ENCODE measurements at places on chromosomes 7 and 10.

GRCh38 chr10:38143587-38143986 lies 49.5 kb downstream of the ZNF37A start:
- no peak for DNase-seq

- DNase-seq: no peak
These were observed 46.5 kb downstream of the SVOPL start for GRCh38 chr7:138654616-138655015.

- no peak for DNase-seq
These were observed 423.6 kb upstream of the LRGUK start for GRCh38 chr7:133703547-133703946.

GRCh38 chr7:159070431-159071148 lies 74.1 kb downstream of the VIPR2 start:
- DNase-seq: no peak

- DNase-seq: no peak
These were observed 1.5 kb upstream of the OPALIN start for GRCh38 chr10:96360331-96360730.

DNA sequence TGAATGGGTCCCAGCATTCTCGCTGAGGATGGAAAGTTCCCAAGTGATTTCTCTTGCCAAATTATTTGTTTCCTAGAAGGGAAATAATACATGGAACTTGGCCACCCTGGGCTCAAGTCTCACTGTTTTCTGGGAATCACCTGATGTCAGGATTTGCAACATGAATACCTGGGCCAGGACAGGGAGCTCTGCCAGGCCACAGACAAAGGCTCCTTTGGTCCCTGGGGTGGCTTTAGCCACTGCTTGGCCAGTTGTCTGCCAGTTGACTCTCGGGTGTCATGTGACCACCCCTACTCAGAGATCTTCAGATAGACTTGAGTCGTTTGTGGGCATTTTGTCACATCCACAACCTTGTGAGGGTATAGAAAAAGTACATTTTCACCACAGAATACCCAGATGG lies 258.0 kb upstream of the HABP2 start:
- no peak for DNase-seq

DNA sequence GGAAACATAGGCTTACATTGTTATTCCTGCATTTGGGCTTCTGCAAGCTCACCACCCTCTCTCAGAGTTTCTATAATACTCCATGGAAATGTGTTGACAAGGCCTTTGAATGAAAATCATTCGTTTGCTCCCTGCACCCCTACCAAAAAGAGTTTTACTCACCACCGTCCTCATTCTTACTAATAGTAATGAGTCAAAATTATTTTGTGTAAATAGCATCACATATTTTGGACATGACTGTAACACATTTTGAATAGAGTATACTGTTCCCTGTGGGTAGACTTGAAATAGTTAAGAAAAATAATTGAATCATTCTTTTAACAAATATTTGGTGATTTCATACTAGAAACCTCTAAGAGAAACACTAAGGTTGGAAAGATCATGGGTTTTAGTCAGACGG lies 84.6 kb downstream of the AKAP9 start:
- DNase-seq: no peak

GRCh38 chr7:12913002-12913401 lies 225.6 kb downstream of the ARL4A start:
- no peak for DNase-seq

GRCh38 chr7:81638198-81638597 lies 131.6 kb downstream of the HGF start:
- no peak for DNase-seq

GRCh38 chr10:14129770-14130169 lies 201.0 kb downstream of the FRMD4A start:
- no peak for DNase-seq

GRCh38 chr7:111103678-111104274 lies 12.8 kb downstream of the LRRN3 start:
- DNase-seq: no peak

GRCh38 chr7:104967595-104967994 lies 46.4 kb upstream of the KMT2E start:
- DNase-seq: no peak

DNA sequence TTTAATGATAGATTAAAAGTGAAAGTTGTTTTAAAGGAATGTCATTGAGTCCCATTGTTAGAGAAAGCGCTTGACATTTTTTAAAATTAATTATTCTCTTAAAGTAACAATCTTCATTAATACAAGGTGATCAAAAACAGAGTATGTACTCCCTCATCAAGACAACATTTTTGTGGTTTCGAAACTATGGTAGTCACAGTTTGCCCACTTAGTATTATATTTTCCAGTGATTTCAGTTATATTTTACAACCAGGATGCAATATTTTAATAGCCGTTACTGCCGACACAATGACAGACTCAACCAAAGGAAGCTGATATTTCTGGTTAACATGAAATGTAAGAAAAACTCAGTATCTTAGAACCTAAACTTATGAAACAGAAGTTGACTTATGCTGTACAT lies 31.3 kb downstream of the MKX start:
- DNase-seq: no peak

DNA sequence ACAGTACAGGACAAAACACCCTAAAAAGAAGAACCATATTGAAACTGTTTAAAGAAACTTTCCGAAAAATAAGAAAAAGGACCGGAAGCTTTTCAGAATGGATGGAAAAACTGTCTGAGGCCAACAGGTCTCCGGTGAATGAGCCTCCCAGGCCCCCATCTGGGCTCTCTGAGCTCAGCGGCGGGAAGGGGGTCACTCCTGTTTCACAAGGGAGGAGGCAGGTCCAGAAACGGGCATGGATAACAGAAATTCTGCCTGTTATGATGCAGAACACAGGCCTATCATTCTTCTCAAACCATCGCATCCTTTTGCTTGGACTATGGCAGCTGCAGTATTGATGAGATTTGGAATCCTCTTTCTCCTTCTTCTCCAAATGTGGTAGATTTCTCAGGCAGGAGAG lies 58.9 kb upstream of the SHH start:
- no peak for DNase-seq

DNA sequence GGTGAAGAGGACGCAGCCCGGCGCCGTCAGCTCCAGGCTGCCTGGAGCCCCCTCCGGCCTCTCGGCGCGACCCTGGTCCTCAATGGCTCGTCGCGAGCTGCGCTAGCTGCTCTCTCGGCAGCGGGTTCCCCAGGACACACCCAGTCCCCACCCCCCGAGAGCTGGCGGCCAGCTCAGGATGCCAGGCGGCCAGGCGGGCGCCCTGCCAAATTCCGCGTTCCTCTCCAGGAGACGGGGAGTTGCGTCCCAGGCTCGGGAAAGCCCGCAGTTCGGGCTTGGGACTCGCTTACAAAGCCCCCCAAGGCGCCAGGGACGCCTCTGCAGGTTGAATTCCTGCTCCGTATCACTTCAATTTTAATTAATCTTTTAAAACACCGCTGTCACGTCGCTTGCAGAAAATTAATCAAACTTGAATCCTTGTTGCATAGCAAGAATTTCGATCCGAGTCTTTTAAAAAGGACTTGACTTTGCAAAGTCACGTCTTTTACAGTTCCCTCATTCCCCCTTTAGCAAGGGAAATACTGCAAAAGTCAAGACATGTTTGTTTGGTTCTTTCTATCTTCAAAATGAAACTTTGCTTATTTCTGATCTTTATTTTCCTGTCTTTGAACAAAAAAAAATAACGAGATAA lies 28.2 kb downstream of the SKIDA1 start:
- no peak for DNase-seq

DNA sequence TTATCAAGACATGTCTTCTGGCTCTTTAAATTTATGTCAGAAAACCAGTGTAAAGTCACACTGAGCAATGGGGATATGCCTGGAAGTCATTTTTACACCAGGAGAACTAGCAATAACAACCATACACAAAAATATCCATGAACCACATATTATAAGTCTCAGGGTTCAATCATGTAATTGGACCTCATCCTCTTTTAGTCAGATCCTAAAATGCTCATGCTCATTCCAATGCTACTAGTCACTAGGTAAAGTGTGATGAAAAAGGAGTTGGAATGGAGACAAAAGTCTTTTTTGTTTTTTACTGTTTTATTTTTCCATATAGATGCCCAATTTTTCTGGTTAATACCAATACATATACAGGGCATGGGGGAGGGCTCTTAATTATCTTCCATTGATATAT lies 306.1 kb downstream of the DGKB start:
- DNase-seq: no peak

DNA sequence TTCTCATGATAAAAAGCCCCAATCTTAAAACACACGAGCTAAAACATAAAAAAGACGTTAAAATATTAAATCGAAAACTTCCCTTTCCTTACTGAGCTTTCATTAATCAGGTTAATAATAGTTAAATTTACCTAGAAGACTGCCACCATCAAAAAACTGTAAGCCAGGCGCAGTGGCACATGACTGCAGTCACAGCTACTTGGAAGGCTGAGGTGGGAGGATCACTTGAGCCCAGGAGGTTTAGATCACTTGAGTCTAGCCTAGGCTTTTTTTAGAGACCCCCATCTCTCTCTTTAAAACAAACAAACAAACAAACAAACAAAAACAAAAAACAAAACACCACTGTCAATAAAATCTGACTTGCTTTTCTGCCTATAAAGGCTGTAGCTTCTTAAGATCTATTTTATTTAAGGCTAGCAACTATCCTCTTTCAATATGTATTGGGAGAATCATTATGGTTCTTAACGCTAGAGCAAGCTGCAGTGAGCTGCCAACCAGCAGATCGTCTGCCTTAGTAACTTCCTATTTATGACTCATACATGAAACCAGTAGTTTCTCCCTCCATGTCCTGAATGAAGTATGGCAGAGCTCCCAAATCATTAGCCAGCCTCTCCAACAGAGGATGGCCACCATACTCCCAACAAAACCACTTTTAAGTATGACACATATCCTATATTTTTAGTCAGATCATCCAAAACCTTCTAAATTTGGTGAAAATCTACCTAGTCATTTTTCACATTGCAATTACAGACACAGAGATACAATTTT lies 163.7 kb downstream of the SRPK2 start:
- DNase-seq: no peak

- no peak for DNase-seq
These were observed 101.5 kb downstream of the ZNF92 start for GRCh38 chr7:65475040-65475726.

DNA sequence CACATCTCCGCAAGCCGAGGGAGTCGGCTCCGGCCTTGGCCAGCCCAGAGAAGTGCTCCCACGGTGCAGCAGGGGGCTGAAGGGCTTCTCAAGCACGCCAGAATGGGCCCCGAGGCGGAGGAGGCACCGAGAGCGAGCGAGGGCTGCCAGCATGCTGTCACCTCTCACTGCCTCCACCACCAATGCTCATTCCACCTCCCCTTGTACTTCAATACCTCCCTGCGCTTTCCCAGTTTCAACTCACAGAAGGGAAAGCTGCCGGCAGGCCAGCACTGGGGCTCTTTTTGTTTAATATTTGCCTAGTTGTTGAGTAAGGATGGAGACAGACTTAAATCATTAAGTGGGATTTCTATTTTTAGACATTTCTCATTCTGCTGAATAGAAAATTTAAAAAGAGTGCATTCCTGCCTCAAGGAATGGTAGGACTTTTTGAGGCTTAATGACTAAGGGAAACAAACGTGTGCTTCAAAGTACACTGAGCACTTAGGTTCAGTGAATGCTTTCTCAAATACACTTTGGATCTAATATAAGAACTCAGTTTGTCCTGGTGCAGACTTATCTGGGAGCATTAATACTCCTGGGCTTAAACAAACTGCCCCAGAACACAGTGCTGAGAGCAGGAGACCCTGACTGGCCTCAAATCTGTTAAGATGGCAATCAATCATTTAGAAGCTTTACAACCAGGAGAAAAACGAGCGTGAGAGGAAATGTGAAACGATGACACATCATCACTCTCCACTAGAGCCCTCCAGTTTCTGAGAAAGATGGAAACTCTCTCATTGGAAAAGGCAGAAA lies 131.2 kb downstream of the RALA start:
- no peak for DNase-seq

DNA sequence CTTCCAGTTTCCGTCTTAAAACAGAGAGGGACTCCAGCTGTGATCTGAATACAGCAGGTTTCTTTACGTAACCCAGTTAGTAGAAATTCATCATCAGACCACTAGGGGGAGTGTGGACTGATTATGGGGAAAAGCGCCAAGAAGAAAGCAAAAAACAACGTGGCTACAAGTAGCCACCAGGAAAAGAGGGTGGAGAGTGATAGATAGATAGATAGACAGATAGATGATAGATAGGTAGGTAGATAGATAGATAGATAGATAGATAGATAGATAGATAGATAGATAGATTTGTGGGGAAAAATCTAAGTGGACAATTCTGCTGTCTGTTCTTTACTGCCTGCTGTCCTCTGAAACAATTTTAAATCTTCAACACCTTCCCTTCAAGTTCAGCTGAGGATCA lies 12.7 kb upstream of the AKR1B10 start:
- peak; percentile 24 for DNase-seq

DNA sequence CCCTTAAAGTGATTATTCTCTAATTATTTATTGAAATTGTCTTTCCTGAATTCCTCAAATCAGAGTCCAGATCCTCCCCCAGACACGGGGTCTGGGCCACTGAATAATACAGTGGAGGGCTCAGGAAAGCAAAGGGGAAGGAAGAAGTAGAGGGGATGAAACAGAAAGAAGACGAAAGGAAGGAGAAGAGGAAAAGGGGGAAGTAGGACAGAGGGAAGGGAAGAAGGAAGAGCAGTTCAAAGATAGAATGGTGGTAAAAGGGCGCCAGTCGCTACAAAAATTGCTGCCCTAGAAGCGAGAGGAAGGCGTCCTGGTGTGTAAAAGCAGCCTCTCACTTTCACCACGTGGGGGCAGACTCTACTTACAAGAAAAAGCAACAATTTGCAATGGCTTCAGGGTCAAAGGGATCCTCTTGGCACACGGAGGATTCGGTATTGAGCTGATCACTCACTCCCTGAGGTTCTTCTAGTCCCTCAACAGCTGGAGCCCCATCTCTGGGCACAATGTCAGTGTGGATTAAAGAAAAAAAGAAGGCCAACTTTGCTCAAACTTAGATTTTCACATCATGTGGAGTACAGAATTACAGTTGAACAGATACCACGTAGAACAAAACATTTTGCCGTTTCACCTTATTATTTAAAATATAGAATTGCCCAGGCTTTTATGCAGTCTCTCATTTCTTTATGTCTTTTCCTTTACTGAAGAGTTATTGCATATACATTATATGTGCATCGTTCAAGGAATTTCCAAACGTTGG lies 31.4 kb upstream of the NPVF start:
- DNase-seq: peak; percentile 12

DNA sequence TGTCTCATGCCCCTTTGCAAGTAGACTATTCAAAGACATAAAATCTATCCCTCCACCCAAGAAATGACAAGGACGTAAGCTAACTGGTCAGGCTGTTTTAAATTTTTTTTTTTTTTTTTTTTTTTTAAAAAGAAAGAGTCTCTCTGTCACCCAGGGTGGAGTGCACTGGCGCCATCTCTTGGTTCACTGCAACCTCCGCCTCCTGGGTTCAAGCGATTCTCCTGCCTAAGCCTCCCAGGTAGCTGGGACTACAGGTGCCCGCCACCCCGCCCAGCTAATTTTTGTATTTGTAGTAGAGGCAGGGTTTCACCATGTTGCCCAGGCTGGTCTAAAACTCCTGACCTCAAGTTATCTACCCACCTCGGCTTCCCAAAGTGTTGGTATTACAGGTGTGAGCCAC lies 11.2 kb downstream of the TRA2A start:
- no peak for DNase-seq
